NCI-H1105 (cell line): ENCODE measurements at places on chromosomes 3 and 15.

DNA sequence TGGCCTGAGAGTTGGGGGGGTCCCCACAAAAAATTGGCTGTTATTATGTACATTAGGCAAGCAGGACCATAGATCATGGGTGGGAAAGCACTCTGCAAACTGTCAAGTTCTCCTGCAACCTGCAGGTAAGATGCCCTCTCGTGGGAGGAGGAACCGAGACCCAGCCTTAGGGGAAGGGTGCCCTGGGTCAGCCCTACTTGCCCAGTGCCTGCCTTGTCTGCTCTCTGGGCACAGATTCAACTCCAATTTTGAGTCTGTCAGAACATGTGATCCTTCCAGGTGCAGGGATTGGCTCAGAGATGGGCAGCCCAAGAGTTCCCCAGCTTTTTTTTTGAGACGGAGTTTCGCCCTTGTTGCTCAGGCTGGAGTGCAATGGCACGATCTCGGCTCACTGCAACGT is 99.2 kb downstream of the PLXNA1 start:
- DNase-seq: no peak

DNA sequence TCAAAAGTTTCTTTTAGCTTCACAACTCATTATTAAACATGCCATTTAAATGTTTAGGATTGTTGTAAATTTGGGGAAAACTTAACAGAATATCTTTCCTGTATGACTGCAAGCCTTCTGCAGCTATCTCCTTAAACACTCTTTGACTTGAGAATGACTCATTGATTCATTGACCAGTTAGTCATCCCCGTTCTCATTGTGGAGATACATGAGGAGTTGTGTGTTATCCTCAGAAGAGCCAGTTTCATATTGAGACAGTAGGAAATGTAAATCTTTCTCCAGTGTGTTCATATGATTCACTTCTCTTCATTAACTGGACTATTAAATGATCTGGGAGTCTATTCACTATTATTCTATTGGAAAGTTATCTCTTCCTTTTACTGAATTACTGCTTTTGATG is 83.0 kb downstream of the CRYGS start:
- no peak for DNase-seq

DNA sequence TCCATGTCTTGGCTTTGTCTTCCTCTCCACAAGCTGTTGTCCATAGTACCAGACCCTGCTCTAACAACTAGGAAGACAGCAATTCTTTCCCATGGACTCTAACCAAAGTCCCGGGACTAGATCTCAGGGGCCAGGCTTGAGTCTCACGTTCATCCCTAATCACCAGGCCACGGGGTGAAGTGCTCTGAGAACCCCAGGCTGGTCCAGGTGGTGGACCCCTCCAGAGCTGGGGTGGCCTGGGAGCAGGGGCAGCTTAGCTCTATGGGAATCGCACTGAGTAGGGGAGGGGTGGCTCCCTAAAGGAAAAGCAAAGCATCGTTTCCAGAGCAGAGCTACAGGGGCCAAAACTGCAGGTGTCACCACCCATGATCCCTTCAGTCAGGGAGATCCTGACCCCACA is 150.9 kb downstream of the TPRA1 start:
- DNase-seq: no peak

- DNase-seq: no peak
Measured at GRCh38 chr3:41234823-41235721, 35.8 kb downstream of the CTNNB1 start.

DNA sequence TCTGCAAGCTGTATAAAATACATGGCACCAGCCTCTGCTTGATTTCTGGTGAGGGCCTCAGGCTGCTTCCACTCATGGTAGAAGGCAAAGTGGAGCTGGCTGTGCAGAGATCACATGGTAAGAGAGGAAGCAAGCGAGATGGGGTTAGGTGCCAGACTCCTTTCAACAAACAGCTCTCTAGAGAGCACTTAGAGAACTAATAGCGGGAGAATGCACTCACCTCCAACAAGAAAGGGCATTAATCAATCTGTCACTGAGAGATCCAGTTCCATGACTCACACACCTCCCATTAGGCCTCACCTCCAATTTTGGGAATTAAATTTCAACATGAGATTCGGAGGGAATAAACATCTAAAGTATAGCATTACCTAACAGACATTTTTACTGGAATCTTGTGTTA is 644.1 kb upstream of the ARRDC4 start:
- no peak for DNase-seq

- no peak for DNase-seq
Measured at GRCh38 chr3:193842029-193842798, 249.2 kb downstream of the OPA1 start.

DNA sequence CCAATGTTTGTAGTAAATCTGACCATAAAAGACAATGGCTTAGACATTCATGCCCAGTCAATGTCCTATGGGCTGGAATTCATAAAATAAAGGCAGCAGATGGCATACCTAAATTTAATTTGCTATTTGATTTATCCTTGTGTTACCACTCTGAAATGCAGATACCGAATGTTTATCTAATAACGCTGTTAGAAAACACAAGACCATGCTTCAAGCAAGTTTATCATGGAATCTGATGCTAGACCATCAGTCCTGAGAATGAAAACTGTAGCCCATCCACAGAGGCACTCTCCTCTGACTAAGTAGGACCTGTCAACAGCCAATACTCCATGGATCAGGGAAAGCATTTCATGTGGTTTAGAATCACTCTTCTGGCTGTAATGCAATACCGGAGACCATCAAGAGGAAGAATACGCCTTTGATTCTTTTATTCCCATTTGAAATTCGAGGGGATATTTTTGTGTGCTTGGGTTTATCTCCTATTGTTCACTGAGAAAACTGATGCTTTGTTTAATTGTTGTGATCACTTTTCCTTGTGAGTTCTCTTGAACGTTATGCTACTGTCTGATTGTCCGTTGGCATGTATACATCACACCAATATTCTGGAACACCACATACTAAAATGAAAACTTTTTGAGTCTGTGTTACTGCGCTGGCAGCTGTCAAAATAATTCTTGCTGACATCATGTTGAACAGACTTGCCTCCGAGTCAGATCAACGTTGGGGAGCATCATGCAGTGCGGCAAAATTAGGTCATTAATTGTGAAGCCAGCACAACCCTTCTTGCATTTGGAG is 12.1 kb upstream of the CPB1 start:
- DNase-seq: no peak

DNA sequence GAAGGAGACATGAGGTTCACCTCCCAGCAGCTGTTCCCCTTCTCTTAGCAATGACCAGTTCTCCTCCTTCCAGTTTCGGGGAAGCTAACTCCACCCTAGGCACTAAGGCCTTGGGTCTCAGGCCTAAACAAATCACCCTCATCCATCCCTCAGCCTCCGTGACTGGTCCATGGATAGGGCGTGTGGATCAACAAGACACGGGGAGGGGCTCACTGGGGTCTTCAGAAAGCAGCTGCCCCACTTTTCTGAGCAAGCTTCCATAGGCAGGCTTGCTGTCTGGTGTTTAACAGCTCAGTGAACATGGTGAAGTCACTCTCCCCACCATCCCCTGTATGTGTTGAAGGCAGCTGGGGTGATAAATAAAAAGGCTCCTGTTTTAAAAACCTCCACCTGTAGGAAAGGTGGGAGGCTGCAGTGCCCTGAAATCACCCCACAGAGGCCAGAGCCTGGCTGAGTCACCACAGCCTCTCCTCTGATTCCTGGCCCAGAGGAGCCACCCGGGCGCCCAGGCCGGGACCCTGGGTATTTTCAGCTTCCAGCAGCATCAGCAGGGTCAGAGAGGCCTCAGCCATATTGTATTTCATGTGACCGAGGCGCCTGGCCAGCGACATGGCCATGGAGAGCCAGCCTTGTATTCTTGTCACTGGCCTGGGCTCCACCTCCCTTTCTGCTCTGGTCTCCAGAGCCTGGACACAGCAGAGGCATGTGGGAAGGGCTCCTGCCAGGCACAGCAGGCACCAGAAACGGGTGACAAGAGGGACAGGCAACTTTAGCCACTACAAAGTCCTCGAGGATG is 60.3 kb upstream of the HERC1 start:
- no peak for DNase-seq

DNA sequence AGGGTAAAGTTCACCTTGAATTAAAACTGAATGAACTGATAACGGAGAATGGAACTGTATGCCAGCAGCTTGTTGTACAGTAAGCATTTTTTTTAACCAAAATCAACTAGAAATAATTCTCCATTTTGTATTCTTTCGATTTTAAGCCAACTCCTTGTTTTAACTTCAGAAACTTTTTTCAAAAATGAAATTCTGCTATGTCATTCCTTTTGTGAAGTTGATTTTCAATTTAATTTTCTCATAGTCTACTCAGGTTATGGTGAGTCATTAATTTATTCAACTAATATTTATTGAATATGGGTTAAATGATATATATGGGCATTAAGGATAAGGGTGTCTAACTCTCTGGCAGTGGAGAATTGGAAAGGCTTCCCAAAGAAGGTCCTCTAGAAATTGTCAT is 53.7 kb downstream of the RASA2 start:
- no peak for DNase-seq

GRCh38 chr3:133491481-133492059 is 81.9 kb upstream of the CDV3 start:
- no peak for DNase-seq

DNA sequence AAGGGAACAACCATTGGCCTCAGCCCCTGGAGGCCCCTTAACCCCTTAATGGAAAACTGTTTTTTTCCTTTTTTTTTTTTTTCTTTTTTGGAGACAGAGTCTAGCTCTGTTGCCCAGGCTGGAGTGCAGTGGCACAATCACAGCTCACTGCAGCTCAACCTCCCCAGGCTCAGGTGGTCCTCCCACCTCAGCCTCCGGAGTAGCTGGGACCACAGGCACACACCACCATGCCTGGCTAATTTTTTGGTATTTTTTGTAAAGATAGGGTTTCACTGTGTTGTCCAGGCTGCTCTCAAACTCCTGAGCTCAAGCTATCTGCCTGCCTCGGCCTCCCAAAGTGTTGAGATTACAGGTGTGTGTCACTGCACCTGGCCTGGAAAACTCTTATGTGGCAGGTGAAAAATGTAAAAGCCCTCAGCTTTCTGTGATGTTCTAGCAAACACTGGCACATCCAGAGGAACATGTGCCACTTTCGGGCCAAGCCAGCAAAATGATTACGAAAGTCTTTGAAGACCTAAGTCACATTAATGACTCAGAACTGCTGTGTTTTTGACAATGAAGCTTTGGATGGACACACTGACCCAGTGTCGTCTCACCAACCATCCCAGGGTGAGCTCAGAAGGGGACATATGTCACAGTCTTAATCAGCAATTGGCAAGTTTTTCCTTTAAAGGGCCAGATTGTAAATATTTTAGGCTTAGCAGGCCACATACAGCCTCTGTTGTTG is 189.3 kb upstream of the TPM1 start:
- no peak for DNase-seq

GRCh38 chr3:64079369-64080150 is 56.3 kb upstream of the PSMD6 start:
- DNase-seq: no peak

GRCh38 chr3:3847994-3848922 is 49.0 kb downstream of the LRRN1 start:
- DNase-seq: no peak

DNA sequence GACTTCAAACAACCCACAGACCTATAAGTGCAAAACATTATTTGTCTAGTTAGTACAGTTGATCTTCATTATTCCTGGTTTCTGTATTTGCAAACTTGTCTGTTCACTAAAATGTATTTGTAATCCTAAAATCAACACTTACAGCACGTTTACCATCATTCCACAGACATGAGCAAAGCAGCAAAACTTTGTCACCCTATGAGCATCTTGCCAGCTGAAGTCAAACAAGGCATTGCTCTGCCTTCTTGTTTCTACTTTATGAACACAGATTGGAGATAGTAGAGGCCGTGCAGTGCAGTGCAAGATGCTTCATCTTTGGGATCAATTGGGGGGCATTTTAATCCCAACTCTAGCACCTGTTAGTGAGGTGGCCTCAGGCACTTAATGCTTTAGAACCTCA is 202.1 kb downstream of the NLGN1 start:
- DNase-seq: no peak

- DNase-seq: no peak
Measured at GRCh38 chr3:12593473-12593872, 36.6 kb downstream of the MKRN2 start.

GRCh38 chr3:175386630-175387029 is 527.5 kb downstream of the NAALADL2 start:
- DNase-seq: no peak

DNA sequence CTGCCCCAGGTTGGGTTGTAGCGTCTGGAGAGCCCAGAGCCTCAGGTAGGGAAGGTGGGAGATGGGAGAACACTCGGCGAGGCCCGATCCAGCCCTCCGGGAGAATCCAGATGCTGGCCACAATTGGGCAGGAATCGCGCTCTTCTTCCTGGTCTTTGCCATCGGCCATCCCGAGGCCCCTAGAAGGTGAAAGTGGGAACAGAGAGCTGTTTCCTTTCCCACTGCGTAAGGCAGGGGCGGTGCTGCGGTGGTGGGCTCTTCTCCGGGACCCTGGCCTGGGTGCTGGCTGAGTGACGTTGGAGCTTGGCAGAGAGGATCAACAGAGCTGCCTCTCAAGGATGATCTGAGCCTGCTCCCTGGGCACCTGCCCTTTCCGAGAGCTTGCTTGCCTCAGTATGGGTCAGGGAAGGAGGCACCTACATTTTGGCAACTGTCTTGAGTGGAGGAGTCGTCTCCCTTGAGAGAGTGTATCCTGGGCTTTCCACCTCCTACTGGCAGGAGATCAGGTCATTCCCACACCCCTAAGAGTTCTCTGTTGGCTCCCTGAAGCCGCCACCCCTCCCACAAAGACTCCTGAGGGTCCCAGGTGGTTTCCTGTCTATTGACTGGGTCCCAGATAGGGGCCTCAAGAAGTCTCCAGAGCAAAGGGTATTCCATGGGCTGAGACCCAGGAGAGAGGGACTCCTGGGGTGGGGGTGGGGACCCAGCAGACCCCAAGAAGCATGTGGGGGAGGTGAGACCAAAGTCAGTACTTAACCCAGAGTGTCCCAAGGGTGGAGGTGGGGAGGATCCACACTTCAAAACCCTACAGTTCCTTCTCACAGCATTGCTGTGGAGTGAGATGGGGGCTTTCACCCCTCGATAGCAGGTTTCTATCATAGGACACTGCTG is 1.6 kb downstream of the C15orf39 start:
- no peak for DNase-seq
